ENCODE measurements at places on chromosomes 5 and 9.

GRCh38 chr5:35117967-35118366, 70.2 kb upstream of the AGXT2 start:
- no peak for DNase-seq

- no peak for DNase-seq
Observed at GRCh38 chr9:112624711-112625707, 92.9 kb downstream of the INIP start.

DNA sequence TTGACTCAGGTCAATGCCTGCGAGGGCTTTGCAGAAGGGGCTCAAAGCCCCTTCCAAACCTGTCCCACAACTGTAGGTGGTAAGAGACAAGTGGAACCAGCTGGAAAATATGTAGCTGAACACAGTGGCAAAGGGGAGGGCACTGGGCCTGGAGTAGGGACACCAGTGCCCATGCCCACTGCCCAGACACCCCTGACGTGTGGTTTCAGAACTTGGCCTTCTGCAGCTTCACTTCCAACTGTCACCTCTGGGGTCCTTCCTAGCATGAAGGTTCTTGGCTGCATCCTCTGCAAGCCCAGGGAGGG, 233.1 kb upstream of the IRX1 start:
- no peak for DNase-seq

DNA sequence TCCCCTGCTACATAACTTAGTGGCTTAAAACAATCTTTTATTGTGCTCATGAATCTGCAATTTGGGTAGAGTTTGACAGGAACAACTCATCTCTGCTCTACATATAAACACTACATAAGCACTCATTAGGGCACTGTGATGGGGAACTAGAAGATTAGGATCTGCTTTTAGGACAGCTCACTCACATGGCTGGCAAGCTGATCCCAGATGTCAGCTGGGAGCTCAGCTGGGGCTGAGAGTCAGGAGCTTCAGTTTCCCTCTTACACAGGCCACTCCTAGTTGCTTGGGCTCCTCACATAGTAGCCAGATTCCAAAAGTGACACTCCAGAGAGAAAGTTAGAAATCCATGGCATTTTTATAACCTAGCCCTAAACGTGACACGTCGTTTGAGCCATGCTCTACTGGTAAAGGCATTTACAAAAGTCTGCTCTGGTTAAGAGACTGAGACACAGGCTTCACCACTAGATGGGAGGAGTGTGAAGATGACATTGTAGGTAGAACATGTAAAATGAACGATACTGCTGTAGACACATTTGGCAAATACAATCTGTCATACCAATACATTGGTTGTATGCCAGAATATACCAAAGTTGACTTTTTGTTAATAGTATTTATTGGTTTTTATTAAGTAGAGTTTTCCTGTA, 23.6 kb downstream of the SCAI start:
- no peak for DNase-seq

- DNase-seq, result no peak
Observed at GRCh38 chr9:4152876-4153275, 147.0 kb downstream of the GLIS3 start.

DNA sequence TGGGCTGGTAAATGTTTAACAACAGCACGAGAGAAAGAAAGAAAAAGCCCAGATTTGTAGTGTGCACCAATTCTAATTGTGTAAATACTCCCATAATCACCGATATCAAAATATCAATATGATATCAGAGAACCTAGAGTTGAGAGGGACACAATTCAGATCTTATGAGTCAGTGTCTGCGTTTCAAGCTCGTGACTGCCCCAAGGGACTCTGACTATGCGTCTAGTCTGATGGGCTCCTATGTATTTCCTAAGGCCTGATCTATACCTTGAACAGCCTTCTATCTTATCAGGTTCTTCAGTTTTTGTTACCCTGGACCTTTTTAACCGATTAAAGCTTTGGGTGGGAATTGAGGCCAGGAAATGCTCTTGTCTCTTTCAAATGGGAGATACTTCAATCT, 243.0 kb upstream of the SLC24A2 start:
- no peak for DNase-seq

GRCh38 chr5:62206150-62206829, 99.7 kb upstream of the KIF2A start:
- no peak for DNase-seq

- no peak for DNase-seq
Observed at GRCh38 chr5:169435506-169436229, 134.7 kb upstream of the SLIT3 start.

GRCh38 chr5:40356248-40356647, 323.5 kb upstream of the PTGER4 start:
- no peak for DNase-seq

DNA sequence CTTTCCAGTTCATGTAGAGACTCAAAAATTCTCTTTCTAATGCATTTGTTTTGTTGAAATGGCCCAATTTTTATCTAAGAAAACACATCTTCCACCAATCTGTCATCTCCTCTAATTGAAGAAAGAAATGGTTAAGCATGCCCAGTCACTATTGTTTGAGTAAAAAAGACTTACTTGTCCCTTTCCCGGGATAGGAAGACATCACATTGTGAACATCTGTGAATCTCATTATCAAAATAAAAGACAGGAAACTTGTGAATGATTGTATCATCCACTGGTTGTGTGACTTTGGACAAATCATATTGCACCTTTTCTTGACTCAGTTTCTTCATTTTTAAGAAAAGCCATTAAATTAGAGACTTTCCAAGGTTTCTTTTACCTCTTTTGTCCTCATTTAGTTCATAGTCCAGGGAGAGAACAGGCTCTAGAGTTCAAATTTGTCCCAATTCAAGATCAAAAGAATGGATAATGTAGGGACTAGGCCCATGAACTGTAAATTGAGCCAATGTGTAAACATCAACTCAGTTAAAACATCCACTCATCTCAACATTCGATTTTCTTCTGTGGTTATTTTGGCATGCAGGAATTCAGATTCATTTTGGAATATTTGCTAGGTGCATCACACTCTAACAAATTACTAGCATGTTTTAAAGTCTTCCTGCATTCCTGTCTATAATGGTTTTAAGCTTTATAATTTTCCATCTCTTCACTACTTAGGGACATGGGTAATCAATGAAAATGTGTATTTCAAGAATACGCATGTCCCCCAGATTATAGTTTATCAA, 838.0 kb upstream of the WWC1 start:
- no peak for DNase-seq

DNA sequence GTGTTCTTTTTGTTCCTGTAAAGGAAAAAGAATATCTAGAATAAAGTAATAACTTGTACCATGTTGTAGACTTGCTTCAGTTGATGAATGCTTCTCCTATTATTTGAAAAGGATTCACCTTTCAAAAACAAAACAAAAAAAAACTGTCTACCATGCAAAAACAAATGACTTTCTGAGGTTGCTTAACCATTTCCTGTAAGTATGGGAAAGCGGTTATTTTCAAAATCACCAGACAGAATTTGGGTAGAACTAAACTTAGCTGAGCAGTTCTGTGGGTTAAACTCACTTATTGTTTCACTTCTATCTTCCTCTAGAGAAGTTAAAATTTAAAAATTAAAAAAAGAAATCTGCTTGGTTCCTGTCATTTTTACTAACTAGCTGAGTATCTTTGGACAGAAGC, 25.2 kb downstream of the LNPEP start:
- DNase-seq, result peak; percentile 42

GRCh38 chr5:1745123-1745795, 54.4 kb downstream of the MRPL36 start:
- DNase-seq, result no peak

DNA sequence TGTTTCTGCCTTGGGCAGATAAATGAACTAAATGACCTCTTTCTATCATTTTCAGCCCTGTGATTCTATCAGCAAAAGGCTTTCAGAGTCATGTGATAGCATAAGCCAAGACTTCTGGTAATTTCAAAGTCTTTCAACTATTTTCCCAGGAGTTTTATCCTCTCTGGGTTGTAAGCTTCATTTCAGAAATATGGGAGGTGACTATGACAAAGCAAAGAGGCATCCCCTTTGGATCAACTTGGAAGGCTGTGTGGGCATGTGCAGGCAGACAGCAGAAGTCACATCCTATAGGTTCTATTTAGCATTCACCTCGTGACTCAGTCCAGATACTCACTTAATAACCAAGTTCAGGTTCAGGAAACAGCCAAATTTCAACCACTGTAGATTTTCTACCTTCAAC, 149.0 kb upstream of the FST start:
- DNase-seq, result no peak

DNA sequence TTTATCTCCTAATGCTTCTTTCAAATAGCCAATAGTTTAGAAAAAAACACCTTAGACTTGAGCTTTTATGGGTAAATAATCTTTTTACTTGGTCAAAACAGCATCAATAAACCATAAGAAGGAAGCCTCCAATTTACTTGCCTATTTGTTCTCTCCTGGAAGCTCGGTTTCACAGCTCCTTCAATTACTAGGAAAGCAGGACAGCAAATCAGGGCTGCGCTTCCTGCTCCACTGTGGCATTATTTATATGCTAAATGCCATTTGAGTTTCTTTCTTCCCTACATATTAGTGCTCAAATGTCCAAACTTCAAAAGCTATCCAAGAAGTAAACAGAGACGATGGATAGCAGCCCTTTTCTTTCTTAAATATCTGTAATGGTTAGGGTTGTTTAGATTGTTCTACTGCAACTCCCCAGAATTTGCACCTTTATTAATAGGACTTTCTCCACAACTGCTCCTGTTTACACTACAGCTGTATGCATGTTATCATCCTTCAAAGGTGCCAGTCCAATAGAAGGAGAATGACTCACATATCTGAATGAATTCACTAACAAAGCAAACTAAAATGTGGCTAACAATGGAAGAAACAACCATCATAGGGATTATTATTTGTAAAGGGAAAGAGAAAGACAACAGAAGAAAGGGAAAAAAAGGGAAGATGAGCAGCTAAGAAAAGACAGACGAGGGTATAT, 58.7 kb downstream of the MED27 start:
- DNase-seq, result no peak

- DNase-seq, result no peak
Observed at GRCh38 chr5:55484531-55484930, 50.2 kb downstream of the PLPP1 start.

DNA sequence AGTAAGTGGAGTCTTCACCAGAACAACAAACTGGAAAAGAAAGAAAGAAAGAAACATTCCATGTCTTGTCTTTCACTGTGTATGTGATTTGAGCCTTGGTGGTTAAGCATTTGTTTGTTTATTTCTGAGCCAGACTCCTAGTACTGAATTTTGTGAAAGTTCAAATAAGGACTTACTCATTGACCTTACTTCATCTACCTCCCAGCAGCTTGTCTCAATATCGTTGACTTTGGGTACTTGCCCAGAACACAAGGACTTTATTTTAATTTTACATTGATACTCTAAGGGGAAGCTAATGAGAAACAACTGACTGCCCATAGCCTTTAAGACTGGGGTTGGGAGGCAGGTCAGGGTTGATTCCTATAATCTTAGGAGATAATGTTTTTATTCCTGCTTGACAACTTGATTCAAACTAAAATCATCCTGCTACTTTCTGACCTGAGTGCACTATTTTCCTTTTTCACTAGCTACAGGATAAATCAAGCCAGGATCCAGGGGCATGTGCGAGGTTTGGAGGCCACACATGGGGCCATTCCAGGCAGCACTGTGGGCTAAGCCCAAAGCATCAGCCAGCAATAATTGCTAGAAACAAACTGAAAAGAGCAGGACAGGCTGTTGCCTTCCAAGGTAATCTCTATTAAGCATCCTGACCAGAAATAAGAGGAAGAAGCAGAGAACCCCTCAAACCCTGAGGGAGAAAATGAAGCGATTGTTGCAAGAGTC, 138.9 kb upstream of the RUSC2 start:
- no peak for DNase-seq

DNA sequence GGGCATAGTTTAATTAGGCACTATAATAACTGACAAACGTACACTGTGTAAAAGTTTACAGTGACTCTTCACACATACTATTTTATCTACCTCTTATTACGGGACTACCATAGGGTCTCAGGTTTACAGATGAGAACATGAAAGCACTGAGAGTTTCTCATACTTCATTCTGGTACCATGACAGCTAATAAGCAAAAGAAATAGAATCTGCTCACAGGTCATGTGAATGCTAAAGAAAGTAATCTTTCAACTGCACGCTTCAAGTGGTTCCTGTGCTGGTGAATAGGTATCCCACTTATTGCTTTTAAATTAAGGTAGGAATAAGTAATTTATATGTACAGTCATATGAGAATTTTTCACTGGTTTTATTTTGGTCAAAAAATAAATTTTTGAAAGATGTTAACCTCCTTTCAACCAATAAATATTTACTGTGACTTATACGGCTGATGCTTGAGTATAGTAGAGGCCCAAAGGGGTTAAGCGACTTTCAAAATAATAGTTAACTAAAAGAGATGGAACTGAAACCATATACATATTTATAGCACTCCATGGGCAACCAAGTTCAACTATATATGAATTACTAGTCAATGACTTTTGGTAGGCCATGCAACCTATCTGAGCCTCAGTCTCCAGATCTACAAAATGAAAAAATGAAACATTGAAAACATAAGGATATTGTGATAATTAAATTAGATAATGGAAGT, 8.1 kb downstream of the CDKN2A start:
- DNase-seq, result no peak

DNA sequence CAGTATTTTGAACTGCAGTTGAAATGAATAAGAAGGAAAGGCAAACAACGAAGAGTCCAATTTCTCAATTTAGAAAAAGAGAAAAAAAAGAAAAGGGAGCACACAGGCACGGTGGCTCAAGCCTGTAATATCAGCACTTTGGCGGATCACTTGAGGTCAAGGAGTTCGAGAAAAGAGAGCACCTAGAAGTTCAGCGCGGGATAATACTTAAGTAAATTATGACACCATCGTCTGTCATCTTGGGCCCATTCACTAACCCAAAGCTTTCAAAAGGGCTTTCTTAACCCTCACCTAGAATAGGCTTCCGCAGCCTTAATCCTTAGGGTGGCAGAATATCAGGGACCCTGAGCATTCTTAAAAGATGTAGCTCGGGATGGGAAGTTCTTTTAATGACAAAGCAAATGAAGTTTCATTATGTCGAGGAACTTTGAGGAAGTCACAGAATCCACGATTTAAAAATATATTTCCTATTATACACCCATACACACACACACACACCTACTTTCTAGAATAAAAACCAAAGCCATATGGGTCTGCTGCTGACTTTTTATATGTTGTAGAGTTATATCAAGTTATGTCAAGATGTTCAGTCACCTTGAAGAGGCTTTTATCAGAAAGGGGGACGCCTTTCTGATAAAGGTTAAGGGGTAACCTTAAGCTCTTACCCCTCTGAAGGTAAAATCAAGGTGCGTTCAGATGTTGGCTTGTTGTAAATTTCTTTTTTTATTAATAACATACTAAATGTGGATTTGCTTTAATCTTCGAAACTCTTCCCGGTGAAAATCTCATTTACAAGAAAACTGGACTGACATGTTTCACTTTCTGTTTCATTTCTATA, 602 bp upstream of the CD274 start:
- peak; percentile 10 for DNase-seq

- no peak for DNase-seq
Observed at GRCh38 chr5:179880066-179880650, 21.5 kb upstream of the MRNIP start.

DNA sequence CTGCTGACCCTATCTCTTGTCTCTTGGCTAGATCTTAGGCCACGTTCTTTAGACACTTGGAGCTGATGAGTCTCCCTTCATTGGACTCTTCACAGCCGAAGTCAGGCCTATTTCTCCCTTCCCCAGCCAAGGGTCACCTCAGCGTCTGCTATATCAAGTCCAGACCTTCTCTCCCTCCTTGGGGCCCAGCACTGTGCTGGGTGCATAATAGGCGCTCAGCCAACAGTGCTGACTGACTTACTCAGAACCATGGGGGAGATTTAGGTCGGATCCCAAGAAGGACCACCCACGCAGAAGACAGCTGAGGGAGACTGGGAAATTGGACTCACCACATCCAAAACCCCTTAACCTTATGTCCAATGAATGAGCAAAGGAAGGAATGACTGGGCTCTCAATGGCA, 5.6 kb upstream of the AMBP start:
- no peak for DNase-seq

All from germinal center (tissue), 1 donor.